ENCODE measurements at places on chromosomes 4 and X. TPM values are rescaled to one million over a fixed set of nuclear protein-coding genes. Genes with fewer than 3 reads are reported as not detected.

DNA sequence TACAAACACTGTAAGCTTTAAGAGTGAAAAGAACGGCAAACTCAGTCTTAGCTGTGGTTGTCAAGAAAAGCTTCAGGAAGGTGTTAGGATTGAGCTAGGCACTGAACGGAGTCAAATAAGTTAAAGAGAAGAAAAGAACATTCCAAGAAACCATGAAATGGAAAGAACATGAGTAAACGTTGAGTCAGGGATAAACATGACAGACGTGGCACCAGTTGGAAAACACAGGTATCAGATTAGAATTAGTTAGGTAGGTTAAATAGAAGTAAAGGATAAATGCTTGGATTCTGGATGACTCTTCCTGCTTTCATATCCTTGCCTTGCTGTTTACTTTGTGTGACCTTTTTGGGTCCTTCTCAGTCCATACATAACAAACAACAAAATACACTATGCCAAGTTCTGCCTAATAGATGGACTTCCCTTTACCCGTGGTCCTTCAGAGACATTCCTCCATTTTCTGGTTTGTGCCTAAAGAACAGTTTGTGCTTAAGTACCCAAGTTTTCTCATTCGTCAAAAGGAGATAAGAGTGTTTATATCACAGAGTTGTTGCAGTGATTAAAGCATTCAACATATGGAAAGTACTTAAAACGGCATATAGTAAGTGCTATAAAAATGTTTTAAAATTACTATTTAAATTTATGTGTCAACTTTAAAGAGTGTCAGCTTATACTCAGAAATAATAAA lies 446.9 kb downstream of the TMA16 start:
- DNase-seq, result no peak

DNA sequence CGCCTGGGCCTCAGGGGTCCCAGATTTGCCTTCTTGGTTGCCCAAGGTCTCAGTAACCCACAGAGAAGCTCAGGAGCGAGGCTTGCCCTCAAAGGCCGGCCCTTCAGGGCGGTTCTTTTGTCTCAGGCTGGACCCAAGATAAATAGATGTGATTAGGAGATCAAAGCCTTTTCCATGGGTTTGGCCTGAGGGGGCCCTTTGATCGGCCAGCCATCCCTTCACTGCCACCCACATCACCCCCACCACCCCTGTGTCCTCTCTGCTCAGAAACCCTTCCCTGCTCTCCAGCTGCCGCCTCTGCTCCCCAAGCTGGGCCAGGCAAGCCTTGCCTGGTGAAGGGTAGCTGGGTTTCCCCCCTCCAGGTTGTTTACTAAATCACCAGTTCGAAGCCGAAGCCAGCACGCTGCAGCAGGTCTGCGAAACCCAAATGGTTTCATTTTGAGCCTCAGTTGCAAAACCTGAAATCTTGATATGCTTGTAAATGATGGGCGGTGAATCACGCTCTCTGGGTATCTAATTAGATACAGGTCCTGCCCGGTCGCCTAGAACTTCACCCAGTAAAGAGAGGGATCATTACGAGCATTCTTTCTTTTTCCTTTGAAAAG lies 202.6 kb upstream of the BCOR start:
- no peak for DNase-seq

REELD1 gene
- not detected for total RNA-seq

NXF2B gene
- total RNA-seq, result 0.36 TPM

HUWE1 gene
- 113 TPM for total RNA-seq

SCRG1 gene
- 2.4 TPM for total RNA-seq
